ENCODE measurements at places on chromosomes 4 and X.

DNA sequence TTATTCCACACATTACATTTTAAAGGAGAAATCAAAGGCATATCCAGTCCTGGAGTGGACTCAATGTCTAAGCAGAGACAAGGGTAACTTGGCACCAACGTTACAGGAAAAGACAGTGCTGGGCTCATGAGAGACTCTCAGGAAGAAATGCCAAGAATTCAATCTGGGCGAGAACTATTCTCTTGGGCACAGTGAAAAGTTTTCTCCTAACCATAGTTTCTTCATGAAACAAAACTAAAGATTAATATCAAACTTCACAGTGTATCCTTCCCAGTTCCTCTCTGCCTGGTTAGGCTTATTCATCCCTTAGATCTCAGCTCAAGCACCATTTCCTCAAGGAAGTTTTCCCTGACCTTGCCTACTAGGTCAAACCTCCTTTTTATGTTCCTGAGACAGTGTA lies 109.4 kb upstream of the TLL1 start:
- DNase-seq = no peak

- no peak for DNase-seq
These were observed 778.1 kb upstream of the GRID2 start for GRCh38 chr4:91525621-91526020.

GRCh38 chr4:39541987-39542610 lies 14.9 kb upstream of the UGDH start:
- no peak for DNase-seq

DNA sequence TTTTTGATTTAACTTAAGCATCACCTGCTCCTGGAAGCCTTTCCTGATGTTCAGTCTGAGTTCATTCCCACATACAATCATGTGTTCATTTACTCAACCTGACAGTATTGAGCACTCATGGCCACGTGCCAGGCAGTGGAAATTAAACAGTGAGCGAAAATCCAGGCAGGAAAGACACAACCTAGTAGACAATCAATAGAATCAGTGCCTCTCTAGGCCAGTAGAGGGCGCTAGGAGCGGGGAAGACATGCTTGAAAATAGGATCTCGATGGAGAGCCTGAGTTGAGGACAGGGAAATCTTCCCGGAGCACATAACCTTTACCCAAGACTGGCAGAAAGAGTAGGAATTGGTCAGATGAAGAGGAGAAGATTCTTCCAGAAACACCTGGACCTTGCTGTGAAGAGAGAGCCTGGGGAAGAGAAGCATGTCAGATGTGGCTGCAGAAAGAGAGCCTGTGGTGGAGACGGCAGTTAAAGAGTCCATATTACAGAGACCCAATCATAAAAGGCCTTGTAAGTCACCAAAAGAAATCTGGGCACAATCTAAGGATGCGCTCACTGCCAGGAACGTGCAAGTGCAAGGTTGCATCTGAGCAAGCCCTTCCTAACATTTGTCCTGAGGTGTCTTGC lies 103.5 kb downstream of the LDB2 start:
- peak; percentile 13 for DNase-seq

- no peak for DNase-seq
These were observed 64.8 kb downstream of the TAB3 start for GRCh38 chrX:30824275-30824674.

DNA sequence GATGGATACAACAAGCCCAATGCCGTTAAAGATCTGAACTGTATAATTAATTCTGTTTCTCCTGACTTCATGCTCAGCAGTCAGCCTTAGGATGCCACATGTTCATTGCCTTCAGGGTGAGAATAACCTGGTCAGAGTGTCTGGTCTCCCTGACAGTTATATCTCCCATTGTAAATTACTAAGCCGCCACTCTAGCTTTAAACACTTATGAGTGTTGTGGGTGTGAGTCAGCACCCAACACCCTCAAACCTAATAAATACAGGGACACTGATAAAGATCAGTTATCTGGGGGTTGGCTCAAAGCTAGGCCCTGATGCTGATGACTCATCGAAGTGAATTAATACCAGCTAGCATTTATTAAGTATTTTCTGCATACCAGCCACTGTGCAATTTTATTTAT lies 64.9 kb upstream of the DYNLT3 start:
- DNase-seq = no peak

DNA sequence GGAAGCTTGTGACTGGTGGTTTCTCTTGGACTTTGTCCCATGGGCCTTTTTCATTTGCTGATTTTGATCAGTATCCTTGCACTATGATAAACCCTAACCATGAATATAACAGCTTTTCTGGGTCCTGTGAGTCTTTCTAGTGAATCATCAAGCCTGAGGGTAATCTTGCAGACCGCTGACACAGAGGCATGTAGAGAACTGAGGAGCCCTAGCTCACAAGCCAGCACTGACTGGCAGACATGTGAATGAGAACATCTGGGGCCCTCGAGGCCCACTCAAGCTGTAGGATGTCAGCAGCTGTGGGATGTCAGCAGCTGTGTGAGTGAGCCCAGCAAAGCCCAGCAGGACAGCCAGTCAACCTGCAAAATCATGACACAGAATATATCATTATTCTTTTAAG lies 36.7 kb downstream of the HMGB3 start:
- DNase-seq = no peak

- DNase-seq = no peak
These were observed 1.1 kb upstream of the HELT start for GRCh38 chr4:185016946-185017758.

DNA sequence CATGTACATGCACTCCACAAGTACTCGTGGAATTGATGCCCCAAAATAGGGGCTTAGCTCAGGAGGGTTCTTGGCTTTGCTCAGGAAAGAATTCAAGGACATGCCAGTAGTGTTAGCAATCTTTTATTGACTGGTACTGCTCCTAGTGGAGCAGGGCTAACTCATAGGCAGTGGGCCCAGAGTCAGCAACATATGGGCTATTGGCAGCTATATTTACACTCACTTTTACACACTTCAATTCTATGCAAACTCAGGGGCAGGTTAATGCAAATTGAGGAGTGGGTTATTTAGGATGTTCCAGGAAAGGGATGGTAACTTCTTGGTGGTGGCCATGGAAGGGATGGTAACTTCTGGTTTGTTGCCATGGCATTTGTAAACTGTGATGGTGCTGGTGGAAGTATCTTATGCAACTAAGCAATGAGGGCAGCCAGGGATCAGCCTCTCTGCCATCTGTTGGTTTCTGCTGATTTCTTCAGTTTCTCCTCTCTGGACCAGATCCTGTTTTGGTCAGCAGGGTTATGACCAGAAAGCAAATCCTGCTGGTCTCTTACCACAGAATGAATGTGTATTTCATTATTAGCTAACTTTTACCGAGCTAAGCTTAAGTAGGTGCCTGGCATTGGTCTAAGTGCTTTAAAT lies 69.2 kb upstream of the FAT1 start:
- DNase-seq = no peak

DNA sequence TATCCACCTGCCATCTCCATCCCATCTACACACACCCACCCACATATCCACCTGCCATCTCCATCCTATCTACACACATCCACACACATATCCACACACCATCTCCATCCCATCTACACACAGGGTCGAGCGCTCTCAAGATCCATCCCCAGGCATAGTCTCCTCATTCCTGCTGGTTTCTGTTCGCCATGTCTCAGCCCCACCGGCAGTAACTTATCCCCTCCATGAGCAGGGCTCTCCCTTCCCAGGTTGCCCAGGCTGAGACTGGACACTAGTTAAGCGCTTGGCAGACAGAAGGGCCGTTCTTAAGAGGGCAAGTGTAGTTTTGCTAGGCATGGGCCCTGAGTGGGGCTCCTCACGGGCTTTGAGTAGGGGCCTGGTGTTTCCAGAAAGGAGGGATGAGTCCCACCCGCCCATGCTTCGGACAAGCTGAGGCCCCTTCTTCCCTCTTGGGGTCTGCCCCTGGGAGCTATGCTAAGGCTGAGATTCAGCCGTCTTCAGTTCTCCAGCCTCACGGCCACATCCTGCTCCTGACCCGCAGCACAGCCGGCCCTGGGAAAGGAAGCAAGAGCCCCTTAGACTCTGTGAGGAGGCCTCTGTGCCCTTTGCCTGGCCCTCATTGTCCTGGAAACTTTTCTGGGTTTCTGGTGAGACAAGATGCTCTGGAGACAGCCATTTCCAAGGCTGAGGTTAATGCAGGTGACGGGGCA lies 20.4 kb downstream of the TMEM271 start:
- DNase-seq = no peak

- DNase-seq = no peak
These were observed 156.0 kb downstream of the PCDH18 start for GRCh38 chr4:137376312-137376711.

DNA sequence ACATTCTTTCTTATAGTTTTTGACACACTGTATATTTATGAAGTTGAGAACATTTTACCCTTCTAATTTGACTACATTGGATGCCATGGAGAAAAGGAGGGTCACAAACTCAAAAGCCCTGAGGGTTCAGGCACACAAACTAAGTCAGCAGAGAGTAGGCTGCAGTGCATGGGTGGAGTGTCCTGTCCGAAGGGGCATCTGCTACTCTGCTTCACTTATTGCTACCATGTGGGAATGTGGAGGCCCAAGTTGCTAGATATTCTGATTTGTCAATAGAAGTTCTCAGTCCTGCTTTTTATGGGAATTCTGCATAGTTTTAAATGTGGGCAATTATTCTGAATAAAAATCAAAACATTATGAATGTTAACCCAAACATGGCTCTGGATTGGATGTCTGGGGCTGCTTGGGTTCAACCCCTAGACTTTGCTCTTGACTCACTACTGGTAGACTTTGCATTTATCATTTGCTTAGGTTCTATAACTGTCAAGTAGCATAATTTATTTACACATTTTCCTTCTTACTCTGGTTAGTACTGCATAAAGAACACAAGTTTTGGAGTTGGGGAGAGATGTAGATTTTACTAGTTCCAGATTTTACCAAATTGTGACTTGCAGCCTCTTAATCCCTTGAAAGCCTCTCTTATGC lies 255.1 kb downstream of the SPRY1 start:
- no peak for DNase-seq

- no peak for DNase-seq
These were observed 241.0 kb upstream of the POF1B start for GRCh38 chrX:85620466-85620865.

DNA sequence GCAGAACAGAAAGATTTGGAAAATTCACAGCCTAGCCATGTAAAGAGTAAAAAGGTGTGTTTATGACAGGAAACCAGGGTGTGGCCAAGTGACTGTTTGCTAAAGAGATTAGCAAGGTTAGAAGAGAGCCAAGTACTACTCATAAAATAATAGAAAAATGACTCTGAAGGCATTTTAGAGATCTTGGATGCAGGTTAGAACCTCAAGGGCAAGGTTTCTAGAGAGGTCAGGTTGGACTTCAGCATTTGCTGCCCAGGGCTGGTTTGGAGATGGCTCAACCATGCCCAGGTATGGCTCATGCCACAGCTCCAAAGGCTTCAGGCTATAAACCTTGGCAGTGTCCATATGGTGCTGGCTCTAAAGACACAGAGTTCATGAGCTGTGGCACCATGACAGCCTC lies 40.6 kb upstream of the ADGRA3 start:
- no peak for DNase-seq

Measured in activated CD4-positive, alpha-beta T cell treated with anti-CD3 and anti-CD28 coated beads, Interleukin-2, amount 50 U/mL, for 1 hour (primary cell).